Heart left ventricle (tissue), 16 donors: ENCODE measurements at places on chromosomes 3 and 15.

- DNase-seq: peak; percentile 65
These were observed 98.9 kb upstream of the TBC1D5 start for GRCh38 chr3:17841190-17841828.

DNA sequence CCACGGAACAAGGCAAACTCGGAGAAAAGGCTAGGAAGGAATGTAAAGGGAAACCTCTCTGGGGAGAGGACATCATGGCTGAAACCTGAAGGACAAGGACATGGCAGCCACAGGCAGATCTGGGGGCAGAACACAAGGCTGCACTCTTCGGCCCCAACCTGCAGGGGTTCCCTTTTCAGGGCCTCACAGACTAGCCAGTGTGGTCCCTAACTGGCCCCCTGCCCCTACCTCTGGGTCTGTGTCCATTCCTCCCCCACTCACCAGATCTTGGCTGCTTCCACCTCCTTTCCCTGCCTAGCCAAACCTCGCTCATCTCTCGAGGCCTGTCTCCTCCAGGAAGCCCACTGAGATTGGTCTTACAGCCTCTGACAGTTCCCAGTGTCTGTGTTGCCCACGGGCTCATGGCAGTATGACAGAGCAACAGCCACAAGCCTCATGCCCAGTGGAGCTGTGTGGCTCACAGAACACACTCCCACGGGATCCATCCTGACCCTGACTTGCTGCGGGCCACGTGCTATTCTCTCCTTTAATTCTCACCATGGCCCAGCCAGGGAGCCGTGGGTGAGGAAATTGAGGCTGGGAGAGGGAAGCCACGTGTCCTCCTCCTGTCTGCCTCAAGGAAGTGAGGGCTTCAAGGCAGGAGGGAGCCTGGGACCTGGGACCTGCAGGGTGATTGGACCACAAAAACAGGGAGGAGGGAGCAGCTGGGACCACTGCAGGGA is 26.5 kb downstream of the WNT7A start:
- DNase-seq: no peak

GRCh38 chr3:71702131-71703024 is 22.8 kb downstream of the EIF4E3 start:
- no peak for DNase-seq

- no peak for DNase-seq
These were observed 13.1 kb upstream of the NR1I2 start for GRCh38 chr3:119768668-119769393.

GRCh38 chr15:94523873-94524272 is 292.5 kb downstream of the MCTP2 start:
- no peak for DNase-seq

DNA sequence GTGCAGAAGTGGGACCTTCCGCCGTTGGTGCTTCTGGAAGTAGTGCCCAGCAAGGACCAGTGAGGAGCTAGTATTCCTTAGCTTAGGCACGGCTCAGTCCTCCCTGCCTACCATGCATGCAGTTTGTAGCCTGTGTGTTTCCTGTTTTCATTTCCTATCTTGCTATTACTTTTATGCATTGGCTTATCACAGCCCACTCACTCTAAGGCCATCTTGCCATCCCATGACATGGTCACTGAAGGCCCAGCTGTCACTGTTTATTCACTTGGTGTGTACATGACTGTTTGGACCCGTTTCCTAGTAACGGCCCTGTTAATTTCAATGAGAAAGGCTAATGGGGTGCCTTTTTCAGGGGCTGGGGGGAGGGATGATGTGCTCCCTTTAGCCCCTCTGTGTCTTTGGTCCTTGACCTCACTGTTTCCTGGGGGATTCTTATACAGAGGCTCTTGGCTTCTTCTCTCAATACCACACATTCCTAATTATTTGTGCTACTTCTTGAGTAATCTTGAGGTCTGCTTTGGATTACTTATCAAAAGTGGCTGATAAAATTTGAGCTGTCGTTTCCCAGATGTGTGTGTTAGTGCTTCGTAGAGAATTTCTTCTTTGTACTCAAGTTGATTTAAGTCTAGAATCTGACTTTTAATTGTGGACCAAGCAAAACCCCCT is 24.5 kb upstream of the TRAK1 start:
- DNase-seq: peak; percentile 54

DNA sequence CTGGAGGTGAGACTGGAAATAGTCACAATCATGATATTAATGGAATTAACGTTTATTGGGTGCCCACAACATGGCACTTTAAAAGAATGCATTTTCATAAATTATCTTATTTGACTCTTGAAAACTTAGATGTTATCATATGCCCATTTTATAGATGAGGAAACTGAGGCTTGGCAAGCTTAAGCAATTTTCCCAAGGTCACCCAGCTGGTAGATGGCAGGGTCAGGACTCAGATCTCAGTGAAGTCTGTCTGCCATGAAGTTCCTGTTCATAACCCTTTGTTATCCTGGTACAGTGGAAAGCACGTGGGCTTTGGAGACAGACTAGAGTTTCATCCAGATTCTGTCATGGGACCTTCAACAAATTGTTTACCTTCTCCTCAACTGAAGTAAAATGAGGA is 174.6 kb upstream of the NR2E3 start:
- no peak for DNase-seq

- no peak for DNase-seq
These were observed 30.3 kb upstream of the CMC1 start for GRCh38 chr3:28210968-28211713.

DNA sequence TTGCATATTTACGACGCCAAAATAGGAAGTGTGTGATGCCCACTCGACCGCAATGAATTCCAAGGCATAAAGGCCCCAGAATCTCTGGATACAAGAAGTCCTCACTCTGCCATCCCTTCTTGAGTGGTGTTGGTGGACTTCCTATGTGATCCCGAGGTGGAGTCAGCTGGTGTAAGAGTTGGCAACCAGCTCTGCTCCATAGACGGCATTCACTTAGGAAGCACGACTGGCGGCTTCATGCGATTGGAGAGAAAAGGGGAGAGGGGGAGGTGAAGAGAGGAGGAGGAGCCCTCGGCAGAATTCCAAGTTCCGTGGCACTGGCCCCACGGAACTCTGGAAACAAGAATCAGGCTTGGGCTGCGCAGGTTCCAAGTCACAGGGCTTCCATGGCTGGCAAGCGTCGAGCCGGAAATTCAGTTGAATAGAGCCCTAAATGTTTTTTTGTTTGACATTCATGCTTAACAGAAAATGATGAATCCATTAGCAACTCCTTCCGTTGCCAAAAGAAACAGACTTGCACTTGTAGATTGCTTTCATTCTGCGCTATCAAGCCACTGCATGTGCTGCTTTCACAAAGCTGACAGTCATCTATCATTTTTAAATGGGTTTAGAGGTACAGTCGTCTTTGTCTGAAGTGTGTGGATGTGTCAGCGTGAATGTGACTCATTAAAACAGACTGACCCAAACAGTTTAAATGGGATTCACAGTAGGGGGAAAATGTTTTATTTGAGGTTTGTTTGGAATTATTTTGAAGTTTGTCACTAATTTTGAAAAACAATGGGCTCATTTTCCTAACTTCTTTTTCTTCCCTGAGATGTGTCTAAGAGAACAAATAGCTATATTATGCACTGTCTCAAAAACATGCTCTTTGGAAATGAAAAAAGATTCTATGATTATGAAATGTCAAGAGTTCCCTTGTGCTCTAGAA is 428.3 kb upstream of the ATP11B start:
- DNase-seq: no peak

DNA sequence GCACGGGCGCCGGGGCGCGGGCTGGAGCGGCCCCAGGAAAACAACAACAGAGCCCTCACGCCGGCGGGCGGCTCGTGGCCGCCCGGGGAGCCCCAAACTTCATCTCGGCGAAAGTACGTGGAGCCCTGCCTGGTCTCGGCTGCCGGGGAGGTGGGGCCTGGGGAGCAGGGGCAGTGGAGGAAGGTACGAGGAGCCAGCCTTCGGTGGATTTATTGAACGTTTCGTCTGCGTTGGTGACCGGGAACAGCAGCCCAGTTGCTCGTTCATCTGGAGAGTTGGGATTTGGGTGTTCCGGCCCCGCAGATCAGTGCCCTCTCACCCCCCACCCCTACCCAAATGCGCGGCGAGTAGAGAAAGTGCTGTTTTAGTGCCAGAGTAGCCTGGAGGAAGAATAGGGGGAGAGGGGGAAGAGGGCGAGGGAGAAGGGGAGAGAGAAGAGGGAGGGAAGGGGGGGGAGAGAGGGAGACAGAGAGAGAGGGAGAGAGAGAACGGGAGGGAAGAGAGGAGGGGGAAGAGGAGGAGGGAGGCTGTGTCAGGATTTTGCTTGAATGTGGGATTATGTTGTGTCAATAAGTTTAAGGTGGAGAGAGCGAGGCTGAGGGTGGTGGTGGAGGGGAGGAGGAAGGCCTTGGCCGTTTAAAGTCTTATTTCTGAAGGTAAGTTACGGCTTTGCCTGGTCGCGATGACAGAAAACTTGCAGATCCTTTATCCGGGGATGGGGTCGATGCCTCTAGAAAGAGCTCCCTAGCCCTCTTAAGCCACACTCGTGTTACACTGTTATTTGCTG is 970 bp downstream of the BBX start:
- DNase-seq: peak; percentile 40

GRCh38 chr15:90895571-90896117 is 7.5 kb upstream of the MAN2A2 start:
- DNase-seq: no peak

DNA sequence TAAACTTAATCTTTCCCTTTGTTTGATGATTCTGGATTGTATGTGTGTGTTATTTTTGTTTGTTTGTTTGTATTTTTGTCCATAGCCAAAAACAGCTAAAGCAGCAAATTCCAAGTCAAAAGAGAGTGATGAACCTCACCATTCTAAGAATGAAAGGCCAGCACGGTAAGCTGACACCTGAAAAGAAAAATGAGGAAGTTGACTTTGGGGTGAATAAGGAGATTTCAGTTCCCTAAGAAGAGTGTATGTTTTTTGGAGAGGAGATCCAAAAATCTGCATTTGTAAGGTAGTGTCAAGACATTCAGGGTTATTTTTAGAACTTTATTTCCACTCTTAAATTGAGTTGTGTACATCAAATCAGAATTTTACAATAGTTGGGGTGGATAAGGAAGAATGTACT is 52.3 kb upstream of the UTS2B start:
- no peak for DNase-seq

DNA sequence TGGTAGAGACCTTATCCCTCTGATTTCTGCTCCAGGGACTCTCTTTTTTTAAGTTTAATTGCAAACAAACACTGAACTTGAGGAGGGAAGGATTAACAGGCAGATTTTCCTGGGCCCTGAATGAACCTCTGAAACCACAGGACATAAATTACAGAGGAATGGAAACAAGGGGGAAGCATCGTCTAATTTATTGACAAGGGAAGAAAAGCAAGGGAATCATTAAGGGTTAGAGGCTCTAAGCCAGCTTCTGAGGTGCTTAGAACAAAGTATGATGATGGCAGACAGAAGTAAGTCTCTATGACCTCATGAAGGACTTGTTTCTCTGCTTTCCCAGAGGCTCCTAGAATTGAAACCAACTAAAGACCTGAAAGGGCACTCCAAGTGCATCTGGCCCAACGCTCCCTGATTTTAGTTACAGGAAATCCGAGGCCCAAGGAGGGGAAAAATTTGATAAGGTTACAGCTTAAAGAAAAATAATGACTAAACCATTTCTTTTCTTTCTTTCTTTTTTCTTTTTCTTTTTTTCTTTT is 244.7 kb upstream of the NR2E3 start:
- DNase-seq: no peak

DNA sequence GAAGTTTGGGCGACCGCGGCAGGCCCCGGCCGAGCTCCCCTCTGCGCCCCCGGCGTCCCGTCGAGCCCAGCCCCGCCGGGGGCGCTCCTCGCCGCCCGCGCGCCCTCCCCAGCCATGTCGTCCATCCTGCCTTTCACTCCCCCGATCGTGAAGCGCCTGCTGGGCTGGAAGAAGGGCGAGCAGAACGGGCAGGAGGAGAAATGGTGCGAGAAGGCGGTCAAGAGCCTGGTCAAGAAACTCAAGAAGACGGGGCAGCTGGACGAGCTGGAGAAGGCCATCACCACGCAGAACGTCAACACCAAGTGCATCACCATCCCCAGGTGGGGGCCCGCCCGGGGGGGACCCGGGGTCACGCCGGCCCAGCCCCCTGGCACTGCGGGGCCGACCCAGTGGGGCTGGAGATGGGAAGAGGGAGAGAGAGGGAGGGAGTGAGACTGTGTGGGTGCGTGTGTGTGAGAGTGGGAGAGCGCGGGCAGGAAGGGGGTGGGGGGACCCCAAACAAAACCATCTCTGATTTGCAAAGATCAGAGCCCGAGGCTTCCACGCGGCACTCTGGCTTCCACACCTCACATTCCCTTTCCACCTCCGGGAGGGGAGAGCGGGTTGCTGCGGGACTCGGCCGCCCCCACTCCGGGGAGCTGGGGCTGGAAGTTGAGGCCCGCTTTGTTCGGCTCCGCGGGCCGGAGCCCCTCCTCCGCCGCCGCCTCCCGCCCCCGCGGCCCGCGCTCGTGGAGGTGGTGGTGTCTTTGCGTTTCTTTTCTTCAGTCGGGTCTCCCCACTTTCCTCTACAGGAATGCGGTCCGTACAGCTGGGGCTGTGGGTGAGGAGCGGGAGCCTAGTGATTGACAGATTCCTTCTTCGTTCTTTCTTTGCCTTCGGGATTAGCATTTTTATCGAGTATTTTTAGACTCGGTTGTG is 898 bp downstream of the SMAD3 start:
- peak; percentile 46 for DNase-seq

DNA sequence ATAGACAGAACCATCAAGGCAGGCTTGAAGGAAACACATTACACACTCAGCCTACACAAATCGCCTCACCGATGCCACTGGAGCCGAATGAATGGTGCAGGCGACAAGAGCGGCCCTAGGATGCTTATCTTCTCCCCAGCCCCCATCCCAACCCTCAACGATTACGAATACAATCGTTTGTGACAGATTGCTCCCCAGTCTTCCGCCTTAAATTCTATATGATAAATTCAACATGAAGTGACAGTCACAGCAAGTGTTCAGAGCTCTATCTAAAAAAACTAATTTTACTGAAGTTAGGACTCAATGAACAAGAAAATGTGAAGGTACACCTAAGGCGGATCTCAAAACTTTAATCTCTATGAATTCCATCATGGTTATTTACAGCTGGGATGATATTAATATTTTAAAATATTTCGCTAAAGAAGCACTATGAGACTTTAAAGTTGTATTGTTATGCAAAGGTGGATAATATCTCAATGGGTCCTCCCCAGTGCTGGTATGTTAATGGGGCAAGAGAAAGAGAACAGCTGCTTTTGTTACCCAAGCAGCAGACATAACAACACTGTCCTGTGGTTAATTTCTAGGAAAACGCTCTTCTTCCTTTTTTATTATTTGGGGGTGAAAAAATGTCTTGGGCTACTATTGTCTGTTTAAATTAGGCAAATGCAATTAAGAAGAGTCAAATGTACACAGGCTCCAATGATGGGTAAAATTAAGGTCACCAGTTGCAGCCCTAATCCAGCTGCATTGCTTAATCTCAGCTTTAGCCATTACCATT is 147.6 kb upstream of the NR2F2 start:
- DNase-seq: no peak

GRCh38 chr3:150428562-150428961 is 20.5 kb downstream of the TSC22D2 start:
- no peak for DNase-seq

GRCh38 chr3:35565048-35565447 is 74.3 kb upstream of the ARPP21 start:
- DNase-seq: no peak

GRCh38 chr15:38176155-38176554 is 76.5 kb upstream of the SPRED1 start:
- no peak for DNase-seq

GRCh38 chr3:70256566-70256965 is 55.9 kb downstream of the MDFIC2 start:
- DNase-seq: no peak
